ENCODE measurements at places on chromosomes 2 and 18. TPM values are rescaled to one million over a fixed set of nuclear protein-coding genes. Genes with fewer than 3 reads are reported as not detected.

The RUFY4 gene
- 0.31 TPM for total RNA-seq

The PTCD3 gene
- 172 TPM for total RNA-seq

The KCNG2 gene
- total RNA-seq, result 0.80 TPM

The C2orf72 gene
- 0.65 TPM for total RNA-seq

The AGXT gene
- total RNA-seq, result 0.61 TPM

The ROCK1 gene
- total RNA-seq, result 49.7 TPM

The COL4A3 gene
- 34.2 TPM for total RNA-seq

The ARHGAP25 gene
- total RNA-seq, result 26.1 TPM

All from lung (tissue), 17 donors.